ENCODE measurements at places on chromosomes 2 and 18. TPM values are rescaled to one million over a fixed set of nuclear protein-coding genes. Genes with fewer than 3 reads are reported as not detected.

The COL5A2 gene
- total RNA-seq = 19.1 TPM

The CNGA3 gene
- 6.0 TPM for total RNA-seq

The NR4A2 gene
- 2.5 TPM for total RNA-seq

The SCG2 gene
- 179 TPM for total RNA-seq

The SGPP2 gene
- total RNA-seq = 4.8 TPM

The CYB5A gene
- total RNA-seq = 23.5 TPM

The SKOR2 gene
- 0.23 TPM for total RNA-seq
